Fibroblast of villous mesenchyme (primary cell): ENCODE measurements at places on chromosomes 6 and 20. TPM values are rescaled to one million over a fixed set of nuclear protein-coding genes. Genes with fewer than 3 reads are reported as not detected.

Gene BTBD3
- 25.1 and 74.3 TPM in 2 replicates for total RNA-seq

Gene GNMT
- total RNA-seq = 0.32 TPM in 1 of 2 replicates, not detected in the other

Gene TAF4
- 3.0 and 3.5 TPM in 2 replicates for total RNA-seq

Gene POU5F1
- not detected in 2 replicates for total RNA-seq

Gene HLA-DMB
- 1.7 TPM in 1 of 2 replicates, not detected in the other for total RNA-seq

Gene ADGRG6
- 33.2 and 153 TPM in 2 replicates for total RNA-seq

Gene RPS18
- total RNA-seq = 1,877 and 2,083 TPM in 2 replicates

Gene TTLL9
- total RNA-seq = not detected in 2 replicates
